ENCODE measurements at places on chromosomes 2 and 18.

DNA sequence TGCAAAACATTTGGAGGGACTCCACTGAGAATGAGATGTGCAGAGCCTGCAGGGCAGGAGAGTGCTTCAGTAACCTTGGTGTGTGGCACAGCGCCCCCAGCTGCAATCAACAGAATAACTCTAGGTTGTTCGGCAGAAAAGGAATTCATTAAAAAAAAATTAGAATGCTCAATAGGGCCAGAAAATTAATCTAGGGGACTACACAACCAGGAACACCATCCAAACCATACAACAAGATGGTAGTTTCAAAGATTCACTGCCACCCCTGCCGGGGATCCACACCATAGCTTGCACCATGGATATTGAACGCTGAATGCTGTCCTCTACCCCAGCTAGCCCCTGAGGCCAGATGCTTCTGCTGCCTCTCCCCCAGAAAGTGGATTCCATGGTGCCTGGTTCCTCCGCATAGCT, 50.1 kb downstream of the THUMPD2 start:
- DNase-seq: no peak

DNA sequence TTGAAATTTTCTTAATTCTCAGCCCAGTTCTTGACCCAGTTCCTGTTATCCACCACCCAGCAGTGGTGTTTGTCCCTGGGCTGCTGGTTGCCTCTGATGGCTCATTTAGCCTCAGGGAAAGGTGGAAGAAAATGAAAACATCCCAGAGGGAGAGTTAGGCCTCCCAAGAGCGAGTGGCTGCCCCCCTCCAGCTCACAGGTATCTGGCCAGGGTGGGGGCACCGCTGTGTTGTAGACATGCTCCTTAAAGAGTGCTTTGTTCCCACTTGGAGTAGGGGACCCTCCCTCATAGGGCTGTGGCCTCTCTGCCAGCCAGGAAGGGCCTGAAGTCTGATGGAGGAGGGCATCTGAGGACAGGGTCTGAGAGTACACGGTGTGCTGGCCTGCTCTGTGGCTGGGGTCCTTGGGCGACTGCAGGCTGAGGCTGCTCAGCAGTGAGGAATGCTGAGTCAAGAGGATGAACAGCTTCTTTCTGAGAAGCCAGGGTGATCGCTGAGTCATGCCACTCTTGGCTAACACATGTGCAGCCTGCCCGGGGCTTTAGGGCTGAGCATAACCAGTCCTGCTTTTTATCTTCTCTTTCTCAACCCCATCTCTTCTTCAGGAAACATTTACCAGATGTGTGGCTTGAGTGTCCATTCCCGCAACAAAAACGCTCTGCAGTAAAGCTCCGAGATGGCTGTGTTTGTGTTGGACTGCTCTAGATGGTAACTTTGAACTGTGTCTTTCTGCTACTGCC, 72.3 kb downstream of the IL1R2 start:
- no peak for DNase-seq

- DNase-seq: no peak
Measured at GRCh38 chr2:217247476-217247875, 387.6 kb upstream of the TNP1 start.

DNA sequence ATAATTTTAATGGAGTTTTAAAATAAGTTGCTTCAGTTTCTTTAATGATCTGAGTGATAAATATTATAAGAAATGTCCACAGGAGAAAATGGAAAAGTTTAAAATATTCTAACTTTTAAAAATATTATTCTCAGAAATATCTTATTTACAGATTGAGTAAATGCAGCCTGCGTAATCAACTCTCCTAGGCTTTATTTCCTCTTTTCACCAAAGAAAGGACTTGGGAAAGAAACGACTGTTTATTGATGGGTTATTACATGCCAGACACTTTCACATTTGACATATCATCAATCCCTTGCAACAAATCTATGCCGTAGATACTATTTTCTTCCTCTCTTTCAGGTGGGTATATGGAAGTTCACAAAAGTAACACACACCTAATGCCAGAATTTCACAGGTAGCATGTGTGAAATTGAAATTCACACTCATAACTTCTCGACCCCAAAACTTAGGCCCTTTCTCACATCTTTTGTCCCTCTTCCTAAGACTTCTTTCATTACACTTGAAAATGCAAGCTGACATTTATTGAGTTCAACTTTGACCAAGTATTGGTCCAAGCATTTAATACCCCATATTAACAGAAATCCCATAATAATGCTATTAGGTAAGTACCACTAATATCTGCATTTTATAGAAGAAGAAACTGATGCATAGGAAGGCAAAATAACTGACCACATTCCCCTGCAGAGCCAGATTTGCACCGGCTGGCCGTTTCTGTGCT, 49.2 kb downstream of the MYOM1 start:
- no peak for DNase-seq

DNA sequence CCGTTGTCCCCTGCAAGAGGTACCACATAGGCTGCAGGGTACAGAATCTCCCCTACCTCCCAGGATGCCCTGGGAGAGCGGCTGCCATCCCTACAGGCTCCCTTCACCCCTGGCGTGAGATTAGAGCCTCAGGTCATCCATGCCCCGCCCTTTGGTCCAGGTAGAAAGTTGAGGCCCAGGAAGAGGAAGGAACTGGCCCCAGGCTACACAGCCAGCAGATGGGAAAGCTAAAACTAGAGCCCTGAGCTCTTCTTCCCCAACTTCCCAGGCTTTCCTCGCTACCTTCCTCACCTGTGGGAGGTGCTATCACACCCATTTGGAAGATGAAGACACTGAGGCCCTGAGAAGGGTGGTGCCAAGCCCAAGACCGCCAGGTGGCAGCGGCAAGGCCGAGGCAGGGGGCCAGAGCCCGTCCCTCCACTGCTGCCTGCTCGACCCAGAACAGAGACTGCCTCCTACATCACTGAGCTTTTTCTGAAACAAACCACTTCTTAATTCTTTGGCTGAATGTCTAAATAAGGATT, 25.8 kb downstream of the CIB4 start:
- no peak for DNase-seq

GRCh38 chr2:26034637-26034992, 731 bp downstream of the RAB10 start:
- DNase-seq: peak; percentile 34

DNA sequence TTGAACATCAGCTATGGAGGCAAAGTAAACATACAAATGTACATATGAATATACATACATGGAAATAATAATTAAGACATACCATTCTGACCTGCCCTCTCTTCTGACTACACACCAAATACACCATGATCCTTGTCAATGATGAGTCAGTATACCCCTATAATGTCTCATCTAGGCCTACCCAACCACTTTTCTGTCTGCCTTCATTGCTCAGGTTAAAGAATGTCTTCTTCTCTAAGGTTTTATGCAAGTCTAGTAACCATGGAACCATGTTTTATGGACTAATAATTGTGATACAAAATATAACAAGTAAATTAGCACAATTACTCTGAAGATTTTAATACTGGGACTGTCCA, 128.7 kb downstream of the NCKAP5 start:
- DNase-seq: no peak

DNA sequence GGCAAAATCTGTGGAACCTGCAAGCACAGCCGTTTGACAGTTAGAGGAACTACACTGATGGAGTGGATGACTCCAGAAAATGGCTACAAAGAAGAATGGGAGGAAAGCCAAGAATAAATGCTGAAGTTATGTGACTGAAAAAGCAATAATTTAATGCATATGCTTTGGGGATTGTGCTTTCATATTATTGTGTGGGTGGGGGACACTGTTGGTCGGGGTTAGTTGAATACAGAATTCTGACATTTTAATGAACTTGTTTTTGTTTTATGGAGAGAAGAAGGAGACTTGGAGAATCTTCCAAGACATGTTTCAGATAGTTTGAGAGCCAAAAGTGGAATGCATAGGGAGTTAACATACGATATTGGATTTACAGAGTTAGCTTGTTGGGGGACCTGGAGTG, 68.5 kb downstream of the NRP2 start:
- DNase-seq: no peak

GRCh38 chr18:5166606-5167280, 30.3 kb downstream of the AKAIN1 start:
- no peak for DNase-seq

- DNase-seq: no peak
Measured at GRCh38 chr18:45127405-45127804, 446.7 kb downstream of the SETBP1 start.

- DNase-seq: no peak
Measured at GRCh38 chr2:101678379-101678778, 19.1 kb upstream of the MAP4K4 start.

DNA sequence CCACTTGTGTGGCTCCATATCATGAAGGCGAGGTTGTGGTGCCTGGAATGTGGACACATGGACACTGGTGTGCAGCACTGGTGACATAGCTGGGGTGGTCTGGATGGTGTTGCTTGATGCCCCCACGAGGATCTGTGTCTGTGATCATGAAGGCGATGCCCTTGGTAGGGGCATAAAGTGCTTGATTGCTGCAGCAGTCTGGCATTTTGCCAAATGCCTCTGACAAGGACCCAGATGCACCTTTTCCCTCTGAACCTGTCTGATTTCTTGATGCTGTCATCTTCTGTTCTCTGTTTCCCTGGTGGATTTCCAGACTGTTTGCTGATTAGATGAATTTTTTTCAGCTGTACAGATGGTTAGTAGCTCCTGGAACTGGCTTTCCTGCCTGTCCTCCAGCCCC, 752.0 kb upstream of the HS6ST1 start:
- no peak for DNase-seq

- DNase-seq: no peak
Measured at GRCh38 chr2:184679219-184680018, 81.1 kb downstream of the ZNF804A start.

DNA sequence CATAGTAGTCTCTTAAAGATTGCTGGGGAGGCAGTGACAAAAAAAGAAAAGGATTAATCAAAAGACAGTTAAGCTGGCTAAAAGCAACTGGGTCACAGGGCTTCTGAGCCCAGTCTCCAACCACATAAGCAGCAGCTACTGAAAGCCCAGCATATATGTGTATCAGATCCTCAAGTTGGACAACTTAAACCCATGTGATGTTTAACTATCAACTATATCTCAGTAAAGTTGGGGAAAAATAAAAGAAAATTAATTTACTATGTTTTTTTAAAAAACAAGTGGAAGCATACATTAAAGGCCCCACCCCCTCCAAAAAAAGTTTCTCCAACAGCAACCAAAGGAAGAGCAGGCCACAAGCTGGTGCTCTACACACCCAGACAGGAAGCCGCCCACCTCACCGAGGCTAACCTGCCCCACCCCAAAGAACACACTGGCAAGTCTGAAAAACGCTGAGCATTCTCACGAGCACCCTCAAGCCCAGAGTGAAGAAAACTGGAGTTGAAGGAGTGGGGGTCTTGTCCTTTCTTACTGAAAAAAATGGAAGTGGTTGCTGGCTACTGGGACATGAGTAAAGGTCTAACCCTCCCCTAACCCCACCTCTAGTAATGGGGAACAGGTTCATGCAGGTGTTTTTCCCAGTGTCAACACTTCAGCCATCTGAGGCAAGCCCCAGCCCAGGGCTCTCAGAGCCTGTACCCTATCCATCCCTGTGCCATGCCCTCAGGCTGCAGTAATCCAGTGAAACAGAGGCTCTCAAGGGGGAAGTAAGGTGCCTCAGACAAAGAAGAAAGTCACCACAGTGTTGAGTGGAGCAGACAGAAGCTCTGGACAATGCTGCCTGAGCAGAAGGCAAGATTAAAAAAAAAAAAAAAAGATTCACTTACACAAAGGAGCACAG, 106.3 kb downstream of the GYPC start:
- DNase-seq: peak; percentile 51

DNA sequence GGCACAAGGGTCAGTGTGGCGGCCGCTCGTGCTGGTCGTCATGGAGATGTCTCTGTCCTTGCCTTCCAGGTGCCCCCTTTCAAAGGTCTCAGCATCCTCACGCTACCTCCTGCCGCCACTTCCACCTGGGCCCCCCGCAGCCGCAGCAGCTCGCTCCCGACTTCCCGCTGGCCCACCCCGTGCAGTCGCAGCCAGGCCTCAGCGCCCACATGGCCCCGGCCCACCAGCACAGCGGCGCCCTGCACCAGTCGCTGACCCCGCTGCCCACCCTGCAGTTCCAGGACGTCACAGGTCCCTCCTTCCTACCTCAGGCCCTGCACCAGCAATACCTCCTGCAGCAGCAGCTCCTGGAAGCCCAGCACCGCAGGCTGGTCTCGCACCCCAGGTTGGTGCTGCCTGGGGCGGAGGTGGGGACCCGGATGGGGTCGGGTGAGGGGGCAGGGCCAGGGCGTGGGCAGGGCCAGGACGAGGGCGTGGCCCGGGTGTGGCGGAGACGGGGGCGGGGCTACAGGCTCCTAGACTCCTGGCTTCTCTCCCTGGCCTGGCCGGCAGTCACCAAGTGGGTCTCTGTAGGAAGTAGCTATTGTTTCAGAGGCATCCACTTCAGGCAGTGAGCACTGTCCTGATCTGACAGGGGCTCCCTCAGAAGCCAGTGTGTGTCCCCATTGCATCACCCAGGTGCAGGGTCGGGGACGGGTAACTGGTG, 223.7 kb downstream of the LOXHD1 start:
- no peak for DNase-seq

DNA sequence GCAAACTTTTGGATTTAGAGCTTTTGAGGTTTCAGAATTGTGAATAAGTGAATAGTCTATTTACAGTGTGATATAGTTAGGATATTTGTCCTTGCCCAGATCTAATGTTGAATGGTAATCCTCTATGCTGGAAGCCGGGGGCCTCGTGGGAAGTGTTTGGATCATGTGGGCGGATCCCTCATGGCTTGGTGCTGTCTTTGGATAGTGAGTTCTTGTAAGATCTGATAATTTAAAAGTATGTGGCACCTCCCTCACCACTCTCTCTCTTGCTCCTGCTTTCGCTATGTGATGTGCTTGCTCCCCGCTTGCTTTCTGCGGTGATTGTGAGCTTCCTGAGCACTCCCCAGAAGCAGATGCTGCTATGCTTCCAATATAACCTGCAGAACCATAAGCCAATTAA, 128.0 kb upstream of the KCNJ3 start:
- DNase-seq: no peak

- no peak for DNase-seq
Measured at GRCh38 chr18:78528411-78529258, 451.0 kb upstream of the SALL3 start.

GRCh38 chr2:79041032-79041448, 15.5 kb downstream of the REG3G start:
- DNase-seq: no peak

- no peak for DNase-seq
Measured at GRCh38 chr2:227856697-227857096, 14.7 kb upstream of the DAW1 start.

GRCh38 chr18:55400081-55400480, 187.9 kb downstream of the TCF4 start:
- no peak for DNase-seq

DNA sequence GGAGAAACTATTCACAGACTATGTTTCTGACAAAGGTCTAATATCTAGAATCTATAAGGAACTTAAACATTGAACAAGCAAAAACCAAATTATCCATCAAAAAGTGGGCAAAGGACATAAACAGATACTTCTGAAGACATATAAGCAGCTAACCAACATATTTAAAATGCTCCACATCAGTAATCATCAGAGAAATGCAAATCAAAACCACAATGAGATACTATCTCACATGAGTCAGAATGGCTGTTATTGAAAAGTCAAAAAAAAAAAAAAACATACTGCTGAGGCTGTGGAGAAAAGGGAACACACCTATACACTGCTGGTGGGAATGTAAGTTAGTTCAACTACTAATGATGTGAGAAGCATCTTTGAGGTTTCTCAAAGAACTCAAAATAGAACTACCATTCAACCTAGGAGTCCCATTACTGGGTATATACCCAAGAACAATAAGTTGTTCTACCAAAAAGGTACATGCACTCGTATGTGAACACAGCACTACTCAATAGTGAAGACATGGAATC, 220.4 kb upstream of the TFPI start:
- no peak for DNase-seq
